ENCODE measurements at places on chromosomes 6 and 20. TPM values are rescaled to one million over a fixed set of nuclear protein-coding genes. Genes with fewer than 3 reads are reported as not detected.

The NKX2-2 gene
- total RNA-seq = 0.41 TPM

The LY6G6C gene
- not detected for total RNA-seq

The LY6G6D gene
- not detected for total RNA-seq

The RAET1E gene
- total RNA-seq = not detected

The SLC22A3 gene
- total RNA-seq = 3.3 TPM

The CASP8AP2 gene
- 46.1 TPM for total RNA-seq

The MCM8 gene
- total RNA-seq = 4.5 TPM

The ERVFRD-1 gene
- not detected for total RNA-seq

The HLA-DRB5 gene
- 1.6 TPM for total RNA-seq

The ZC3H12D gene
- total RNA-seq = 0.41 TPM

The MATN4 gene
- under 0.01 TPM for total RNA-seq

The OPN5 gene
- total RNA-seq = not detected

The LY6G6F gene
- total RNA-seq = not detected

The RIPOR3 gene
- total RNA-seq = 0.41 TPM

The ANKEF1 gene
- 4.1 TPM for total RNA-seq

The SNPH gene
- 21.6 TPM for total RNA-seq

The TTPAL gene
- 7.3 TPM for total RNA-seq

The ALDH5A1 gene
- total RNA-seq = 16.7 TPM

The RAB44 gene
- total RNA-seq = not detected

The MRS2 gene
- total RNA-seq = 21.6 TPM

The BPIFB2 gene
- not detected for total RNA-seq
